Activated CD4-positive, alpha-beta T cell treated with anti-CD3 and anti-CD28 coated beads for 48 hours (primary cell): ENCODE measurements at places on chromosomes 5 and 9.
A peak's percentile ranks its signal among the peaks of the same experiment; 100 is the strongest.

GRCh38 chr9:124199474-124199873 lies 58.3 kb upstream of the NEK6 start:
- no peak for DNase-seq

GRCh38 chr5:111070272-111071134 lies 1.0 kb upstream of the TSLP start:
- DNase-seq = peak; percentile 69

DNA sequence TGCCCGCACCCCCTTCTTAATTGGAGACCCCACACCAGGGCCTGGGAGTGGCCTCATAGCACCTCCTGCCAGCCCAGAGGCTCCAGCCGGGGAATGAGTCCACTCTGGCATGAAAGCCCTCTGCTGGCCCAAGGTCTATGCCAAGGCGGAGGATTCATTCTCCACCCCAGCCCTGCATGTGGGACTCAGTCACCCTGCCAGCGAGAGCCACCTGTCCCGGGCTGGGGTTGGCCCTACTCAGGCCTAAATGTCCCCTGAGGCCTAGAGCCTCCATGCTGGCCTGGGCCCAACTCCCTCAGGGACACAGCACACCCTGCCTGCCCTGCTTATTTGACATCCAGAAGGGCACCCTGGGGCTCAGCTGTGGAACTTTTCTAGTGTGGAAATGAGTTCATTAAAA lies 1.0 kb upstream of the RAPGEF1 start:
- DNase-seq = no peak

GRCh38 chr9:134967547-134967930 lies 49.8 kb upstream of the FCN1 start:
- DNase-seq = no peak

DNA sequence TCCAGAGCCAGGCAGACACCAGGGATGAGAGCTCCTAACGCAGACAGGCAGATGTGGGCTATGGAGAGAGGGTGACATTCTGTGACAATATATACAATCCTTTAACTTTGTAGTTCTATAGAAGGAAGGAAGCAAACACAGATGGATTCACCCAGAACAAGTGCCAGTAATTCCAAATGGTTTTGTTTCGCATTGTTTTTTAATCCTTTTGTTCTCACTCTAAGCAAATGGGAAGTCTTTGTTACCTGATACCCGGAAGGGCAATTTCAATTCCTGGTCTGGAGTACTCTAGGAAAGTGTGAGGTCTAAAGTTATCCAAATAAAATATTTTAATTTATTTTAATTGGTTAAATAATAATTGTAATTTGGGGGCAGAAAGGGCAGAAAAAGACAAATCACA lies 2.5 kb downstream of the FRMD3 start:
- DNase-seq = no peak

GRCh38 chr5:93831449-93831848 lies 90.0 kb upstream of the POU5F2 start:
- DNase-seq = no peak

GRCh38 chr5:5014586-5015235 lies 125.4 kb upstream of the ADAMTS16 start:
- no peak for DNase-seq

- DNase-seq = peak; percentile 64
Measured at GRCh38 chr9:21684831-21685362, 117.5 kb upstream of the MTAP start.
